ENCODE measurements at places on chromosomes 11 and 22. TPM values are rescaled to one million over a fixed set of nuclear protein-coding genes. Genes with fewer than 3 reads are reported as not detected.

DNA sequence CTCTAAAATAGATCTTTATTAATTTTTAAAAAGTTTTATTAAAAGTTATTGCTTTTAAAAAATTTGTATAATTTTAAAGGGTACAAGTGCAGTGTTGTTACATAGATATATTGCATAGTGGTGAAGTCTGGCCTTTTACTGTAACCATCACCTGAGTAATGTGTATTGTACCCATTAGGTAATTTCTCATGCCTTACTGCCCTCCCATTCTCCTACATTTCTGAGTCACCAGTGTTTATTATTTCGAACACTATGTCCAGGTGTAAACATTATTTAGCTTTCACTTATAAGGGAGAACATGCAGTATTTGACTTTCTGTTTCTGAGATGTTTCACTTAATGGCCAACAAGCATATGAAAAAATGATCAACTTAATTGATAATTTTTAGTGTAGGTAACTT lies 2.3 kb downstream of the OR51G1 start:
- no peak for DNase-seq

- DNase-seq = no peak
Measured at GRCh38 chr11:74299015-74299414, 12.4 kb downstream of the P4HA3 start.

Gene FGF19
- 0.10 TPM for total RNA-seq

DNA sequence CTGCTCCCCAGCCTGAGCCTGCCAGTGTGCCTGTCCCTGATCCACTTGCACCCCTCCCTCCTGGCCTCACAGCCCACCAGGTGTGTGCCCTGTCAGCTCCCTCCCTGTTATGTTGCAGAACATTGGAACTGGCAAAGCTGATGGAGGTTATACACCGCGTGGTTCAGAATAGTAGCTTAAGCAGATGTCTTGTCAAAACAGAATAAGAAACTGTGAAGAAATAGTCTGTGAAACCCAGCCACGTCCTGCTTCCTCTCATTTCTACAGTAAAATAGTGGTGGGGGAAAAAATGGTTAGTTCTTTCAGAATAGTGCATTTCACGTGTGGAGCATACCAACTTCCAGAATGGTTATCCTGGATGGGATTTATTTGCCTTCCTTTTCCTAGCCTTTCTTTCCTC lies 161.2 kb upstream of the NAV2 start:
- DNase-seq = no peak

DNA sequence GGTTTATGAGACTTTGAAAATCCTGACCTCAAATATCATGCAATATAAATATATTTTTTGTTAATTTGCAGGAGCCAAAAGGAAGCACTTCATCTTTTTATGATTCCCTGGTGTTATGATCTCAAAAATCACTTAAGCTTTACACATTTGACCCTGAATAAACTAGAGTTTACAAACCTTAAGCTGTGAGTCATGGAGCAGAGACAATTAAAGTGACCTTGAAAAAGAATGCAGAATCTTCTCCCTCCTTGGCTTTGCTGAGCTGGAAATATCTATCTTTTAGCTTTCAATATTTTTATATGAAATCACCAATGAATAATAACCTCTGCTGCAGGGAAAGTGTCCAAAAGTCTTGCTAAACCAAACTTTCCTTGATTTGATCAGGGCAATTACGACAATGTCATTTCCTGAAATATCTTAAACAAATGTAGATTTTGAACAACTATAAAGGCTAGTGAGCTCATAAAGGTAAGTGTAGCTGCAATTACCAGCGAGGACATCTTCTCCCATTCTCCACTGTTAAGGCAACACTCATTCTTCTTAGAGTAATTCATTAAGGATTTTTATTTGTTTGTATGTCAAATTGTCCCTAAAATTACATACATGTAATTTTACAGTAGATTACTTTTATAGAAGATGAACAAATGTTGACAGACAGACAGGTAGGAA lies 747.0 kb upstream of the LUZP2 start:
- no peak for DNase-seq

Gene CHRM1
- not detected for total RNA-seq

DNA sequence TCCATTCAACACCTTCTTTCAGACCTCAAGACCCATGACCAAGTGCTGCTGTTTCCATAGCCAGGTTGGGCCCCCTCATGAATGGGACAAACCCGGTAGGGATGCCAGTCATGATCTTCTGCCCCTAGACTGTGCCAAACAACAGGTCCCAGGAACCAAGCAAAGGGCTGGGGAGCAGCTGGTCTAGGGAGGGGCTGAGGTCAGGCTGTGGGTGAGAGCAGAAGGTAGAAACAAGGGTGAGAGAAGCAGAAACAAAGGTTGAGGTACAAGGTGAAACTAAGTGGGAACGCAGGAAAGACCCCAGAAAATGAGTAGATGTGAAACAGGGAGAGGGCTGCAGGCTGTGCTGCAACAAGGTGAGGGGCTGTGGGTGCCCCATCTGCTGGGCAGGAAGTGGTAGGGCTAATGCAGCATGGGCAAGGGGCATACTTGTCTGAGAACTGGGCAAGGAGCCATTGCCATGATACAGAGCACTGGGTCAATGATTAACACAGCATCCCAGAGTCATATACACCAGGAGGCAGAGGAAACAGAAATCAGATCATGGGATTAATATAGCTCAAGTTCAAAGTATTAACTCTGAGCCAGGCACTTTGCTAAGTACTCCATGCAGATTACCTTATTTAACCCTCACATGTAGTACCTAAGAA lies 45.9 kb downstream of the SLC1A2 start:
- DNase-seq = no peak

DNA sequence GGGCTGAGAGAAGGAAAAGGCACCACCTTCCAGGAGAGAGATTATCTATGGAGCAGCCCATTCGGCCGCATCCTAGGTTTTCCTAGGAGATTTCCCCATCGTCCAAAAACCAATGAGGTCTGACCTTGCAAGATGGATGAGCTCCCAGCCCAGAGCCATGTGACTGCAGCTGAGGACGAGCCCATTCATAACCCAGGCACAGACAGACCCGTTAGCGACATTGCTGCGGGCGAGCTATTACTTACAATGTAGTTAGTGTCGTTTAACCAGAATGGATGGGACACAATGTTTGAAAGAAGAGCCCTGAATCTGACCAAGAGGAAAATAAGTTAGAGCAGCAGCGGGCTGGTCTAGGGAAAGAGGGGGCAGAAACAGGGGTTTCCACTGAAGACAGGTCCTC lies 395.9 kb upstream of the CADM1 start:
- no peak for DNase-seq

DNA sequence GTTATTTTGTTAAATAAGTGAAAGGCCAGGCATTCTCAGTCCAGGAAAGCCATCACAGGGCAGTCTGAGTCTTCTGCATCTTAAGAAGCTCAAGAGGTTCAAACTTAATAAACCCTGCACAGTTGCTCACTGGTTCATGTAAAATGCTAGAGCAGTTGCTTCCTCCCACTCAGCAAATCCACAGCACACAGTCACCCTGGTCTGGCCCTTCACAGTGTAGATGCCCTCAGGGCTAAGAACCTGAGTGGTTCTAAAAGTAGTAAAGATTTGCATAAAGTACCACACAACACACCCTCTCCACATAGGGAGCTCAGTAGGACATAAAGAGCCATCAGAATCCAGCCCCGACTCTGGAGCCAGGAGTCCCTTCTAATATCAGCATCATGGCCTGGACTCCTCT lies 58.7 kb downstream of the ZNF280B start:
- no peak for DNase-seq

DNA sequence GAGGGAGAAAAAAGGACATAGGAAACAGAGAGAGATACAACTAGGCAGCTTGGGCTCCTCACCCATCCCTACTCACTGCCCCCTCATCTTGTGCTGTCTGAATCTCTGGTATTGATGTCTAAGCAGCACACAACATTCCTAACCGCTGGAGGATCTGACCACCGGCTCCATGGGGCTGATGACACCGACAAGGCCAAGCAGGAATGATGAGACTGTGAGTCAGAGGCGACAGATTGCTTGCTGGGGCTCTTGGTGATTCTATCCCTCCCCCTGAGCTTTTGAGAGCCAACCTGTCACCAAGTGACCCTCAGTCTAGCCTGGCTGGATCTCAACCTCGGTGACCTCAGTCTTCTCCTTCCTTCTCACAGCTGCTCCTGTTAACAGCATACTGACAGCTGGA lies 13.8 kb downstream of the PAMR1 start:
- no peak for DNase-seq

Gene KLHDC7B
- 45.5 TPM for total RNA-seq

DNA sequence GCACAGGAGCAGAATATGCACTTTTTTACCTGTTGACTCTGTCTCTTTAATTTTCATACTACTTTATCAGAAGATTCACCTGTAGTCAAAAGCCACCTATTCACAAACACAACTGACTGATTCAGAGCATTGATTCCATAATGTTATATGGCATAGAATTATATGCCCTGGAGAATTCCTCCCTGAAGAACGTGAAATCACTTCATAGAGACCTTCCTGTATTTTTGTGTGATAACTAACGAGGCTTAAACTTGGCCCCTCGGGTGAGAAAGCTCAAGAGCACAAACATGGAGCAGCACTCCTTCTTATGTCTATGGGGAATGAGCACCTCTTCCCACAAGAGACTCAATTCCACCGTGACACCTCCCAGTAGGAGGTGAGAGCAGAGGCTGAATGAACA lies at the start of gene OR10A6:
OR10A6 (minus strand) TSS at position 101 of the 400 bp plus-strand sequence. CDS start 2,606 bp downstream, outside the sequence.
- DNase-seq = no peak

Gene ELMOD1
- total RNA-seq = not detected

DNA sequence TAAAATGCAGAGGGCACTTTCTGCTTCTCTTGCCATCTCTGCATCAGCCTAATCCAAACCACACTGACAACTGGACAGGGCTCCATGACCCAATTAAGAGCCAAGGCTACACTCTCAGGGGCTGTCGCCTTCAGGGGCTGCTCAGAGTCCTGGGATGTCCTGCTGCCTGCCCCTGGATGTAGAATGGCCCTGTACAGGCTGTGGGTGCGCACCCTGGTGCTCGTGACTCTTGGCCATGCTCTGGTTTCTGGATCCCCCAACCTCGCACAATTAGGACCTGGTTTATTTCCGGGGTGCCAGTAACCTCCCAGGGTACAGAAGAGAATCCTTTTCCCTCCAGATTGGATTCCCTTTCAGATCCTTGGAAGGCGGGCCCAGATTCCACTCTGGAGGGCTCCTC lies 11.3 kb downstream of the IFT27 start:
- DNase-seq = no peak

DNA sequence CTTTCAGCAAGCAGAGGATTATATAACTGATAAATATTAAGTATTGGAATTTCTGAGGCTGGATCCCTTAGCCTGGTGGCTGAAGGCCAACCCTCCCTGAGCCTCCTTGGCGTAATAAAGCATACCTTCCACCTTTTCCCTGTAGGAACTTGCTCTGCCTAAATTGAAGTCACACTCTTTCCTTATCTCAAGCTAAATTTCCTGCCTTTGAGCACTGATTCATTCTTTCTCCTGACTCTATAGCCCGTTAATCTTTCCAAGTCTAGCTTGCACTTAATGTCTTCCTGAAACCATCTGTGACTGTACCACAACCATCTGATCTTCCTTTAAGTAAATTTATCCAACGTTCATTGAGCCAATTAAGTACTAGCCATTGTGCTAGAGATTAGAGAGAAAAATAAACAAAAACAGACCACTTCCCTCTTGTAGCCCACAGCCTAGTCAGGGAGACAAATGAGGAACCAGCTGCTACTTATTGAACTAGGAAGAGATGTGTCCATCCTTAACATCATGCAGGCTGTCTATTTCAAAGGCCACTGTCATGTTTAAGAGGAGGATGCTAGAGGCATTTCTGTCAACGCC lies 62.9 kb downstream of the GRK3 start:
- DNase-seq = no peak

Gene HTR3A
- not detected for total RNA-seq

DNA sequence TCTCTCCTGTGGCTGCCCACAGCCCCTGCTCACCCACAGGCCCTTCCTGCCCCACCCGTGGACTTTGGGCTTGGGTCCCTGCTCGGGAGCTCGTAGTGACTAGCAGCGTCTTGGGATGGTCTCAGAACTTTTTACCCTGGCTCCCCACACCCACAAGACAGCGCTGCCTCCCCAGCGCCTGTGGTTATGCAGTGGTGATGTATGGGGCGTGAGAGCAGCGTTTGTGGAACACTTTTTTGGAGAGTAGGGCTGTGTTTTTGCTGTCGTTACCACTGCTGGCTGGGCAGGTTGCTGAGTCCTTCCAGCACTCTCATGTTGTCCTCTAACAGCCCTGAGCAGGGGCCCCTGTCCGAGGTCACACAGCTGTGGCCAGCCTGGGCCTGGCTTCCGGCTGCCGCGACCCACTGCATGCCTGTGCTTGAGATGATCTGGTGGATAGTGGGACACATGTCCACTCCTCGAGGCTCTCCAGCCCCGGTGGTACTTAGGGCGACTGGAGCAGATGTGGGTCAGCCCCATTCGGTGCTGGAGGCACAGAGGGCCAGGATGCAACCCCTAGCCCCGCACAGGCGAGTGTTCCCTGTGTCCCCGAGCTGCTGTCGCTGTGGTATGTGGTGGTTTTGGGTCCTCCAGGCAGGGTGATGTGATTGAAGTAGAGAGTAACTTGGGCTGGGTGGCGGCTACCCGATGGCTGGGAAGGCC lies 7.1 kb upstream of the GRAMD4 start:
- DNase-seq = peak; percentile 52

Gene SEC14L6
- not detected for total RNA-seq

GRCh38 chr11:92523611-92524010 lies 299.0 kb downstream of the FAT3 start:
- no peak for DNase-seq

Gene VPS37C
- 13.0 TPM for total RNA-seq

GRCh38 chr22:34501366-34501965 lies 564.5 kb upstream of the ISX start:
- no peak for DNase-seq

Gene TESMIN
- total RNA-seq = 10.6 TPM

DNA sequence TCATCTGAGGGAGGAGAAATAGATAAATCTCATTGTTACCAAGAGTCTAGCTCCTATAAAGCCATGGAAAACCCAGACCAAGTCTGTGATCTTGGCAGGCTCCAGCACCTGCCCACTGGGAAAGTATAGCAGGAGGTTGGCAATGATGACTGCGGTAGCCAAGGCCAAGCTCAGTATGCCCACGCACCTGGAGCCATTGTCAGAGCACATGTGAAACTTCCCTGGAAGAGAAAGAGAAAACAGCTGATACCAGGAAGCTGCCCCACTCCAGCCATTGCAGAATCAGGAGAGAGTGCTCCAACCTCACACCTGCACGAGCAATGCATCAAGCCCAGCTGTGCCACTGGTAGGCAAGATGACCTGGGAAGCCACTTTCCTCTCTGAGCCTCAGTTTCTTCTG lies 62.2 kb upstream of the HEPHL1 start:
- DNase-seq = no peak

DNA sequence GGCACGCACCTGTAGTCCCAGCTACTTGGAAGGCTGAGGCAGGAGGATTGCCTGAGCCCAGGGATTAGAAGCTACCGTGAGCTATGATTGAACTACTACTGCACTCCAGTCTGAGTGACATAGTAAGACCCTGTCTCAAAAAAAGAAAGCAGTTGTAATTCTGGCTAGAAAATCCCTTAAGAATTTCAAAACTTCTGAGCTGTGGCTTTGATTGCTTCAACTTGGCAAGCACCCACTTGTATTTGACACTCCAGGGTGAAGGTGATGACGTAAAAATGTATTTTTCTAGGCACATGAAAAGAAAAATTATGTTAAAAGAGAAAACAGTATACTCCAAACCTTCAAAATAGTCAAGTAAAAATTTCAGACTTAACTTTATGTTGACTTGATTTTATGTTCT lies 23.6 kb upstream of the ALKBH3 start:
- DNase-seq = no peak

- DNase-seq = no peak
Measured at GRCh38 chr22:27237080-27237741, 564.3 kb downstream of the MN1 start.

Measured in activated T-cell treated with anti-CD3 and anti-CD28 coated beads, Interleukin-2, amount 50 U/mL, for 72 hours (primary cell).